ENCODE measurements at places on chromosomes 7 and 10. TPM values are rescaled to one million over a fixed set of nuclear protein-coding genes. Genes with fewer than 3 reads are reported as not detected.

- H3K27me3 ChIP-seq = no peaks in the 10 kb centered on the region
- no peak for DNase-seq
- no peak overlapping the region for H3K4me3 ChIP-seq
- no peaks in the 10 kb centered on the region for H3K4me1 ChIP-seq
- H3K36me3 ChIP-seq = no peaks in the 10 kb centered on the region
Observed at GRCh38 chr10:2972216-2972615, 95.1 kb upstream of the PFKP start.

- no peaks in the 10 kb centered on the region for H3K4me1 ChIP-seq
- H3K36me3 ChIP-seq = no peaks in the 10 kb centered on the region
- no peak overlapping the region for H3K27ac ChIP-seq
- no peak overlapping the region for H3K4me3 ChIP-seq
Observed at GRCh38 chr10:28095791-28096378, 97.0 kb upstream of the ODAD2 start.

- H3K36me3 ChIP-seq = peaks cover 15% of the 10 kb centered on the region
- peaks cover 33% of the 10 kb centered on the region for H3K4me1 ChIP-seq
- no peaks in the 10 kb centered on the region for H3K27me3 ChIP-seq
- DNase-seq = no peak
- H3K4me3 ChIP-seq = no peak overlapping the region
Observed at GRCh38 chr7:139702811-139703486, 74.8 kb downstream of the HIPK2 start.

The ACBD7 gene
- total RNA-seq = 2.1 TPM

DNA sequence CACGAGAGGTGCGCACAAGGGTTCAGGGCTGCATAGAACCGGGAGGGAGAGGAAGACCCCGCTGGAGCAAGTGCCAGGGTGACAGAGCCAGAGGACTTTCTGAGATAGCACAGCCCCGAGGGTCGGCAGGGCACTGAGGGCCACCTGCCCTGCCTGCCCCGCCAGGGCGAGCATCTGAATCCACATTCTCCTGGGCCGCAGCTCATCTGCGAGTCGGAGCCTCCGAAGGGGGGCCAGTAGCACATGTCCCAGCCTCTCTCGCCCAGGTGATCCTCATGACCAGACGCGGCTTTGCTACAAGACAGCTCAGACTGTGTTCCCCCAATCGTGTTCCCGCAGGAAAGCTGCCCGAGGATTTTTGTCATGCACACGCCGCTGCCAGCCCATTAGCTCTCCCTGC lies 71.2 kb downstream of the ADARB2 start:
- no peak for DNase-seq
- H3K4me3 ChIP-seq = no peak overlapping the region
- no peaks in the 10 kb centered on the region for H3K4me1 ChIP-seq
- no peak overlapping the region for H3K27ac ChIP-seq

DNA sequence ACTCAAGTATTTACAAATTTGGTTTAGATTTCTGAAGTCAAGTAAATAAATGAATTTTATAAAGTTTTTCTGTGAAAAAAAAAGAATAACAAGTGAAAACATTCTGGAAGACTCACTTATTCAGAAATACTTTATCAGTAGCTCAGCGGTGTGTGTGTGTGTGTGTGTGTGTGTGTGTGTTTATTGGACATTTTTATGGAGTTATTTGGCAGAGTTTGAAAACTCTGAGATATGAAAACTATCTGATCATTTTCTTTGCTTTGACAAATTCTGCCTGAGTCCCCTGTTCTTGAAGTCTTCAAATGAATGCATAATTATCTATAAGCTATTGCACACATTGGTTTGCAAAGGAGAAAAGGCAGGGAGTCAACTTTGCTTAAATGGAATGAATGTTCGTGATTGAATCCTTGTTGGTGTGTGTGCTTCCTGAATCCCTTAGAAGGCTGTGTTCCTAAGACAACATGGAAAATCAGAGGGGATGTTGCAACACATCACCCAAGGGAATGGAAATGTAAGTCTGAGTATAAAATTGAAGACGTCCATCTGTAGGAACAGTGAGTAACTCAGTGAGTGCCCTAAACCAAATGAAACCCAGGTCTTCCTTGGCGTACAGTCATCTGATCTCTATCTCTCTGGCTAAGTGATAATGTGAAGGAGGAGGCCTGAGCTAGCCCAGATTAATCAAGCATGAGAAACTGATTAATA lies 160.9 kb downstream of the REEP3 start:
- H3K27ac ChIP-seq = no peak overlapping the region
- DNase-seq = no peak
- H3K4me3 ChIP-seq = no peak overlapping the region
- peaks cover 16% of the 10 kb centered on the region for H3K4me1 ChIP-seq

GRCh38 chr10:131959841-131960240 lies 21.9 kb downstream of the BNIP3 start:
- peaks cover 38% of the 10 kb centered on the region for H3K36me3 ChIP-seq
- H3K4me3 ChIP-seq = no peak overlapping the region
- DNase-seq = no peak
- peaks cover 11% of the 10 kb centered on the region for H3K4me1 ChIP-seq

- H3K27me3 ChIP-seq = peaks cover 5% of the 10 kb centered on the region
- peak overlapping the region; percentile 26 for H3K27ac ChIP-seq
- no peak overlapping the region for H3K4me3 ChIP-seq
- no peak for DNase-seq
- H3K4me1 ChIP-seq = peaks cover 11% of the 10 kb centered on the region
Observed at GRCh38 chr7:16492513-16493062, 27.1 kb upstream of the SOSTDC1 start.
